ENCODE measurements at places on chromosomes 5 and 9.

GRCh38 chr9:72540348-72540873 lies 19.0 kb downstream of the TMC1 start:
- DNase-seq, result no peak

DNA sequence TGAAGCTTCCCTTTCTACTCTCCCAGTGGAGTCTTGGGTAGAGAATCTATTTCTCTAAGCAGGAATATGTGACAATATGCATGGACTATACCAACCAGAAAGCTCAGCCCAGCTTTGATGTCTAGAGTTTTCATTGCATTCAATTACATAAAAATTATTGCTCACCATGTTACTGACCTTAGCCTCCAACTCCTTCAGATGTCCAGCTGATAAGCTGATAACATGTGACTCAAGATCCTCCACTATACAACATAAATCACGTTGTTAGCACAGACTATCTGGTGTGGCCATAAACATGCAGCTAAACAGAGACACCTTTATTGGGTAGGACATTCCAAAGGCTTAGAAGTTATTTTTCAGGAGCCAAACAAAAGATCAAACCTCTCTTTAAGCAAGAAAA lies 1168.2 kb downstream of the CDH12 start:
- no peak for DNase-seq

DNA sequence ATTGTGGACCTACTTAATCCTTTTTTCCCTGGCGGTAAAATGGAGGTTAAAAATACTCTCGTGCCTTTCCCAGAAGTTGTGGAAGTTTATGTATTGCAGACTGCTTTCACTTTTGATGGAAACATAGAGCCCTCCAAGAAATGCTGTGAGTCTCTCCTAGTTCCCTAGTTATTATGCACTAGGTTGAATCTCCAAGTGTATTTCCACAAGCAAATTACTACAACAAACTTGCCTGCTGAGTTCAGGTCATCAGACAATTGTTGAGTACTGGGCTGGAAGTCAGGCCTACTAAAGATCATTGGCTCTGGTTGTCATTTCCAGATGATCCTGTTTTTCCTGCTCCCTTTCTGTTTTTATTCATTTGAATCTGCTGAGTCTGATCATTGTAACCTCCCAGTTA lies 104.1 kb downstream of the CD180 start:
- DNase-seq, result peak; percentile 5

GRCh38 chr9:69946800-69947437 lies 96.7 kb upstream of the MAMDC2 start:
- DNase-seq, result no peak

- DNase-seq, result no peak
These were observed 3.2 kb upstream of the FUBP3 start for GRCh38 chr9:130576176-130576575.

- no peak for DNase-seq
These were observed 173.2 kb downstream of the SH3GL2 start for GRCh38 chr9:17752021-17752420.

GRCh38 chr5:106843812-106844416 lies 826.8 kb downstream of the EFNA5 start:
- no peak for DNase-seq

Data from COR-L47 (cell line).